ENCODE measurements at places on chromosomes 5 and 9.

- no peak for DNase-seq
These were observed 47.1 kb downstream of the ABLIM3 start for GRCh38 chr5:149188383-149188782.

DNA sequence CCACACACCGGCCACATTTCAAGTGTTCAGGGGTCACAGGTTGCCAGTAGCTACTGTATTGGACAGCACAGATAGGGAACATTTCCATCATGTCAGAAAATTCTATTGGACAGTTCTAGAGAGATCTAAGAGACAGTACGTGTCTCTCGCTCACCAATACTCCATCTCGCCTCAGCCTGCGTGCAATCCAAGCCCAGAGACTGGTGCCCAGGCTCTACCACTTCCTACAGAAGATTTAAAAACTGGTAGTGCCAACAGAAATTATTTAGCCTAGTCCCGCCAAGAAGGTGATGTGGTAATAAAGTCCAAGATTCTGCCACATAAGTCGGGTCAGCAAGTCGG lies 390 bp upstream of the SNX2 start:
- DNase-seq: no peak

GRCh38 chr5:82356808-82357671 lies 78.9 kb upstream of the RPS23 start:
- DNase-seq: peak; percentile 96

DNA sequence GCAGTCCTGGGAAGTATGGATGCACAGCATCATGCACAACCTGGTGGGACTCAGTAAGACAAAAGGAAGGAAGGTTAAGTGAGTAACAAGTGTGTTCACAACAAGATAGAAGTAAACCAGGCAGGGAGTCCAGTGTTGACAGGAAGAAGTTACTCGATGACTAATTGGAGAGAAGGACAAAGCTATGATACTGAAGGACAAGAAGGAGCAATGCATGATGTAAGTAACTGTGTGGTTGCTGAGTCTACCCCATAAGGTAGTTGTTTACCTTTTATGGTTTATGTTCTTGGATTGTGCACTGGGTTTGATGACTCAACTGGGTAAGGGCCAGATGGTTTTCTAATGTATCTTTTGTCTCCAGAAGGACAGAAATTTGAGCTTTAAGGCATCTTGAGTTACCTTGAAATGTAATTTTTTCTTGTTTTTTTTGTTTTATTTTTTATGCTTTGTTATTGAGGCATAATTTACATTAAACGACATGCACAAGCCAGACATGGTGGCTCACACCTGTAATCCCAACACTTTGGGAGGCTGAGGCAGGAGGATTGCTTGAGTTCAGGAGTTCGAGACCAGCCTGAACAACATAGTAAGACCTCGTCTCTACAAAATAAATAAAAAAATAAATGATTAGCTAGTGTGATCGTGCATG lies 89.2 kb upstream of the CAST start:
- peak; percentile 92 for DNase-seq

- no peak for DNase-seq
These were observed 34.5 kb downstream of the FNBP1 start for GRCh38 chr9:130008538-130008937.

- no peak for DNase-seq
These were observed 7.9 kb downstream of the FCN1 start for GRCh38 chr9:134909511-134910481.

Data from GM23248 (cell line).